ENCODE measurements at places on chromosomes 7 and 10.

GRCh38 chr7:112669306-112669705 lies 120.9 kb downstream of the TMEM168 start:
- DNase-seq: no peak

GRCh38 chr10:1056326-1057105 lies at the start of gene WDR37:
Gene WDR37 (plus strand): TSS chr10:1056385. CDS start chr10:1072156, 15,771 bp downstream.
- peak; percentile 79 for DNase-seq

- no peak for DNase-seq
These were observed 11.8 kb downstream of the MMRN2 start for GRCh38 chr10:86945361-86946212.

GRCh38 chr10:10803278-10803677 lies 214.4 kb upstream of the CELF2 start:
- no peak for DNase-seq

DNA sequence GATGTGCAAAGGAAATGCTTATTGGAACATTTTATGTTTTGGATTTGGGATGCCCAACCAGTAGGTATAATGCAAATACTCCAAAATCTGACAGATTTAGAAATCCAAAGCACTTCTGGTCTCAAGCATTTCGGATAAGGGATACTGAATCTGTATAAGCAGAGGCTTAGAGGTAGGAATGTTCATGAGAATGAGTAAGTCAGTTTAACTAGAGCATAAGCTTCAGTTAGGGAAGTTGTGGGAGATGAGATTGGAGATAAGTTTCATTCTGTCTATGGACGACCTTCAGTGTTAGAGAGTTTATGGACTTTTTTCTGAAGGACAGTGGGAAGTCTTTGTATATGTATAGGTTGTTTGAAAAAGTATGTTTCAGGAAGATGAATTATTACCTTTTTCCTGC lies 10.4 kb downstream of the TAX1BP1 start:
- DNase-seq: no peak

DNA sequence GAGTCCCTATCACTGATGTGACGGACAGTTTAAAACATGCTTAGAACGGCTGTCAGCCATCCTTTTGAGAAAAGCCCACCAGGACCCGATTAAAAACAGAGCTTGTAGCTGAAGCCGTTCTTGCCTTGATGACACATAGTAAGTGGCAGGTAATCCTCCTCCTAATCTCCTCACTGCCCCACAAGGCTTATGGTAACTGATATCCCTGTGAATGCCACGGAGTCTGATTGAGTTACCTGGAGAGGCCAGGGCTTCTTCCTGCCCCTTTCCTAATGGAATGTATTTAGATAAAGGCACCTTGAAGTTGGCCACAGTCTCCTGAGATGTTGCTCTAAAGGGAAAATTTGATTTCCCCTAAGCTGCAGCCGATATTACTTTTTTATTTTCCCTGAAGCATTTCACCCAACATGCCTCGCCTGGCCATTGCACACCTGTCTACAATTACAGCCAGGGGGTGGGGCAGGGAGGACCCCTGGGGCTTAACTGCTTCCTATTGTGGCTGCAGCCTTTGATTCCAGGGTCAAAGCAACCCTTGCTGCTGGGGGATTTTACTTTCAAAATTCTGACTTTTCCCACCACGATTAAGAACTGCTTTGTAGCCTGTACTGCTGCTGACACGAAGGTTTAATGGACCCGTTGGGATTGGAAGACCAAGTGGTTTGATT lies 169.0 kb upstream of the GPR26 start:
- no peak for DNase-seq

DNA sequence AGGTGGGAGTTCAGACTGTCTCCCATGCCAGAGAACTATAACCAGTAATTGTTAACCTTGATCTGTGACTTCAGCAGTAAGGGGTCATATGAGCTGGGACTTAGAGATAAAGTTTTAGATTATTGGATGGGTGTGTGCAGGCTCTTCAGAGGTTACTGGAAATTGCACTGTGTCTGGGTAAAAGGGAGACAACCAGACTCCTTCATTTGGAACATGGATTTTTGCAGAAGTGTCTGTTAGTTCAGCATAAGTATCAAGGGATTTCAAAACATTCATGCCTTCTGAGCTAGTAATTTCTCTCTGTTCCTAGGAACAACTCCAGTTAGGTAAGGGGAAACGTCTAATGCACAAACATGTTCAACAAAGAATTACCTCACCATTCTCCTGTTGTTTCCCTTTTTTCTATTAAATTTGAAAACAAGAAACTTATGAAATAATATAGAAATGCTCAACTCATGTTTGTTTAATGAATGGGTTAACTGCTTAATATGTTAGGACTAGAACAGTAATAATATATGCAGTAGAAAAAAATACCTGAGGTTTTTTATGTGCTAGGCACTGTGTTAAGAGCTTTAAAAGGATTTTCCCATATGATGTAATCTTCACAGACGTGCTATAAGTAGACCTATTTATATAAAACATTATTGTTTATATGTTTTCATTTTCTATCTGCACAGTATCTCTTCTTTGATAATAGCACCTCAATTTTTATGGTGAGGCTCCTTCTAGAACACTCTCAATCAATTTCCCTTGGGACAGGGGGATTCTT lies 233.0 kb downstream of the CACNA2D1 start:
- DNase-seq: no peak

DNA sequence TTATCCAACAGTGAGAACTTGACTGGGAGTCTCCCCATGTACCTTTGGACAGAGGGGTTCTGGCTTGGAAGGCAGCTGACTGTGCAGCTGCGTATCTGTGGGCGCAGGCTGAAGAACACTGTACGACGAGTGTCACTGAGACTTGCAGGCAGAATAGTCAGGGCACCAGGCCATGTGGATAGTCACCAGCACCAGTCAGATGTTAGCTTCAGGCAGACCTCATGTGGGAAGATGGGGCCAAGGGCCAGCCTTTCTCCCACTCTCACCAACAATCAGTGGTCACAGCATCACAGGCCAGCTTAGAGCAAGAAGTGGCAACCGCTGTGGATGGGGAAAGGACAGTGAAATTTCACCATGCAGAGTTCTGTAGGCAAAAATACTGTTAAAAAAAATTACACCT lies 43.4 kb upstream of the GJD4 start:
- no peak for DNase-seq

GRCh38 chr10:121449482-121449924 lies 148.7 kb downstream of the FGFR2 start:
- DNase-seq: no peak

- no peak for DNase-seq
These were observed 261.4 kb downstream of the MTERF1 start for GRCh38 chr7:91618776-91619765.

DNA sequence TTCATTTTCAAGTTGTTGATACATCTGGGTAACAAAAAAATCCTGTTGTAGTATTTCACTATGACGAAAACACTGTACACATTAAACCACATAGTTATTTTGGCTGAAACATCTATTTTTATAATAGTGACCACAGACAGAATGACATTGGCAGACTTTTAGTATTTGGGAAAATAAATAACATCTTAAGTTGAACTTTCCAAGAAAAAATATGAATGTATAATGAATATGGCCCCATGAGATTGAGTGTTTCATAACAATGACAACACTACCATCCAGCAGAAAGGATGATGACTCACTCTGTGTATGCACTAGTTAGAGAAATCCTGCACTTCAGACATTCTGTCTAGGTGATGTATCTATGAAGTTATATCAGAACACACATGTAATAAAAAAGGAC lies 118.1 kb downstream of the SEMA3D start:
- no peak for DNase-seq

GRCh38 chr10:113080925-113081229 lies 130.8 kb downstream of the TCF7L2 start:
- DNase-seq: no peak

DNA sequence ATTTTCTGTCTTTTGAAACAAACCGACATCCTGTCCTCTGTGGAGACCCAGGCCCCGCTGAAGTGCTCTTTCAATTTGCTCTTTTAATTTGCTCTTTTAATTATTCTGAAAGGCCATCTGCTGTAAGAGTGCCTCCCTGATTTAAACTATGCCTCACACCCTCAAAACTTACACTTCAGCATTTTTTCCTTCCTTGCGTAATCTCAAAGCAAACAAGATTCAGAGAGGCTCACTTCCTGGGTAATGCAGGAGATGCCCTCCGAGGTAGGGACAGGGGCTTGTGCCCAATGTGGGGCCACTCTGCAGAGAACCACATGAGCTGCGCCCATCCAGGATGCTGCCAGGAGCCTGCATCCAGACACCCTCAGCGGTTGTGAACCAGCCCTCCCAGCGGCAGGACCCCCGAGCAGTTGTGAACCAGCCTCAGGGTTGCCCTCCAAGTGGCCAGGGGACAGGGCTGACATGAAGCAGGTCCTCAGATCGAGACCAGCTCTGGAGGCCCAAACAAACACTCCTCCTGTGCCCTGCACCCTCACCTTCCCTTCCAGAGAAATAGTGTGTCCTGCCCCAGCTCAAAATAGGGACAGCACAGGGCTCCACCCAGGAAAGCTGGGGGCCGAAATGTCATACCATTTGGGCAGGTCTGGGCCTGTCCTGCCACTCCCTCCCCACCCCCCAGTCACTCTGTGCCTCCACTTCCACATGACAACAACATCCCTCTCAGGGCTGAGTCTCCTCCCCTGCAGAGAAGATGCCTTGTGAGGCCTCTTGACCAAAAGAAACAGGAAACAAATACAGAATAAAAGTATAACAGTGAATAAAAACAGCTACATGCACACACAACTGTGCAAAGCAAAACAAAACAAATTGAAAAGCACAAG lies 190.4 kb downstream of the PTPRN2 start:
- no peak for DNase-seq

DNA sequence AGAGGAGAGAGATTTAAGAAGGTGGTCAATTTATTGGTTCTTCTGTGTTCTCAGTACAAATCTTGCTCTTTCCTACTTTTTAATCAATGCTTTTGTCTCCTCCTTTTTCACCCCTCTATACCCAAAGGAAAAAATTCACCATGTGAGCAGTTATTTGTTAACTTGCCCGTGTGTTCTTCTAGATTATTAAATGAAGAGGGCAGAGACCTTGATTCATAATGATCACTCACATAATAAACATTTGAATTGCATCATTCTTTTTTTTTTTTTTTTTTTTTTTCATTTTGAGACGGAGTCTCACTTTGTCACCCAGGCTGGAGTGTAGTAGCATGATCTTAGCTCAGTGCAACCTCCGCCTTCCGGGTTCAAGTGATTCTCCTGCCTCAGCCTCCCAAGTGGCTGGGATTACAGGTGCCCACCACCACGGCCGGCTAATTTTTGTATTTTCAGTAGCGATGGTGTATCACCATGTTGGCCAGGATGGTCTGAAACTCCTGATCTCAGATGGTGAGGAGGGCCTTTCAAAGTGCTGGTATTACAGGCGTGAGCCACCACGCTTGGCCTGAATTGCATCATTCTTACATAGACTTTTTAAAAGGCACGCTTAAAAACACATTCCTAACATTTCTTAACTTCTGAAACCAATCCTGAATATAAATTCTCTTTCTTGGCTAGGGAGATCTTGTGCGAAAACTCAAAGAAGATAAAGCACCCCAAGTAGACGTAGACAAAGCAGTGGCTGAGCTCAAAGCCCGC lies 3.6 kb downstream of the GARS1 start:
- DNase-seq: no peak

DNA sequence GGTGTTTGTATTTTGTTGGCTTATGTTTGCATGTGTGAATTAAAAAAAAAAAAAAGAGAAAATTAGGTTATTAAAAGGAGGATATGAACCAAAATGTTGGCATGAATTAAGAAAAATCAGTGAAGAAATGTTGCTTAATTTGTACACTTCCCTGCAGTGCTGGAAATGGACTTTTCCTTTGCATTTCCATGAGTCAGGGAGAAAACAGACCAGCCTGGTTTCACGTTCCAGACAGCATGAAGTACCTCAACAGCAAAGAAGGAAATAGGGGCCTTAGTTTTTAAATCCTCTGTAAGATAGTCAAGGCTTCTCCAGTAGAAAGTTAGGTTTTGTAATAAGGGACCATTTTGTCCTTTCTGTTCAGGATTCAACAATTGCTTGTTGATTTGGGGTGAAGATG lies 159.7 kb downstream of the CELF2 start:
- DNase-seq: no peak

- no peak for DNase-seq
These were observed 188.4 kb upstream of the MGMT start for GRCh38 chr10:129278686-129279085.

- DNase-seq: no peak
These were observed 134.1 kb downstream of the ADARB2 start for GRCh38 chr10:1603181-1603580.

DNA sequence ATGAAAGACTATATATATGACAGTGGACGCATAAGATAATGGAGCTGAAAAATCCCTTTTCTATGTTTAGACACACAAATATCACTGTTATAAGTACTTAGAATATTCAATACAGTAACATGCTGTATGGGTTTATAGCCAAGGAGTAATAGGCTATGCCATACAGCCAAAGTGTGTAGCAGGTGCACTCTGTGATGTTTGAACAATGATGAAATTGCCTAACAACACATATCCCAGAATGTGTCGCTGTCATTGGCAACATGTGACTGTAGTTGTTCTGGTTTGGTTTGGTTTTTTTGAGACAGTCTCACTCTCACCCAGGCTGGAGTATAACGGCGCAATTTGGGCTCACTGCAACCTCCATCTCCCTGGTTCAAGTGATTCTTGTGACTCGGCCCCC lies 26.1 kb downstream of the NOM1 start:
- no peak for DNase-seq

GRCh38 chr7:37709631-37710509 lies 26.3 kb downstream of the GPR141 start:
- DNase-seq: no peak

GRCh38 chr10:88652616-88653015 lies 11.6 kb upstream of the LIPF start:
- no peak for DNase-seq

DNA sequence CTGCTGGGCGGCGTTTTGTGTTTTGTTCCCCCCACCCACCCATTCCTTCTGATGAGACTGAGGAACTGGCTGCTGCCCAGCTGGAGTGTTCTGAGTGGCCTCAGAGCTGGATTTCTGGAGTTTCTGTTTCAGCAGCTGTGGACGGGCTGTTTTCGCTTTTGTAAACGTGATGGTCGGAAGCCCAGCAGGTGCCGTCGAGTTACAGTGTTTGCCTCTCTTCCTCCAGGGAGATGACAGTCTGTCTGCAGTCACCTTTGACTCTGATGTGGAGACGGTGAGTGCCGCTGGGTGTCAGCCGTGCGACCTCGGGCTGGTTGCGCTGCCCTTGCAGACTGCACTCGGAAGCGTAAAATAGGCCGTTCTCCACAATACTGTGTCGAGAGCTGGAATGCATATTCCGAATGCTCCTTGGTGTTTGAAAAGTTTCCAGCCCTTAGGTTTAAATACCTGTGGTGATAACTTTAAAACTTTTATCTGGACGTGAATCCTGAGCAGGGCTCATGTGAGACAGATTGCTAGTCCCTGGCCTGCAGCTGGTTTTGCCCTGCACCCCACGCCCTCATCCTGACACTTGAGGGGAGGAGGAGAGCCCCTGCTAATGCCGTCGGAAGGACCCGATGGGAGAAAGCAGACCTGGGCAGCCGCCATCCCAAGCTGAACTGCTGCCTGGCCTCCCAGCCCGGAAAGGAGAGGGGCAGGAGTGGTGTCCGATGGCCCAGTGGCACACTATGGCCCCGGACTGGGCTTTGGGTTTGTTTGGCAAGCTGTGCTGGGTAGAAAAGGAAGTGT lies 8.3 kb downstream of the IQCE start:
- DNase-seq: no peak

Data from T-helper 22 cell (primary cell).